ENCODE measurements at places on chromosomes 2 and 18.
A peak's percentile ranks its signal among the peaks of the same experiment; 100 is the strongest.

GRCh38 chr2:235769046-235769445 is 275.2 kb downstream of the AGAP1 start:
- DNase-seq = no peak

DNA sequence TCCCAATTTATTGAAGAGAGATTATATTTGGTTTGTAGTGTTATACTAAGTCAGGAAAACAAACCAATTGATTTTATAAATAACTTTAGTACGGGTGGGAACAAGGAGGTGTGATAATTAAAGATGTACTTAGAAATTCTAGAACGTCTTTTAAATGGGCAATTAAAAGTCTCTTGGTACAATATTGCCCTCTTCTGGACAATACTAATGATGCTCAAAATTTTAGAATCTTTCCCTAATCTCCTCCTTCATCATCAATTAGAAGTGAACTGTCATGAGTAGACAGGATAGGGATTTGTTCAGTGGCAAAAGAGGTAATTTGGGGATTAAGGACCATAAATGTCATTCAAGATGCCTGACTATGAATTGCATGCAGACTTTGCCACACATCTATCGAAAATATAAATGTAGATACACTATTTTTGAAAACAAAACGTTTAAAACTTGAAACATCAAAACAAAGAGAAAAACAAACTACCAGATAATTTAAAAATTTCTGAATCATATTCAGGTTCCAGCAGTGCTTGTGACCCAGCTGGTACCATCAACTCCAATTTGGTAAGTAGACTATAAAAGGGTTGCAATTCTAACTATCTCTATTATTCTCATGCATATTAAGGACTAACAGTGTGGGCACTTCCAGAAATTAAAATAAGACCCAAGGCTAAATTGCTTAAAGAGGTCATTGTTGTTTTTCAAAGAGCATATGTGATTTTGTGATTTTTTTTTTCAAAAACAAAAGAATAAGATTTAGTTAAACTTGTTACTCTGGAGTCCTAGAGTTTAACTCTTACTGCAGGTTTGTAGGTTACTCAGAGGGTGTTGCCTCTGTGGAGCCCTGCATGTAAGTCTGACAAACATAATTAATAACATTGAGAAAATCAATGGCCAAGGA is 123.5 kb downstream of the LAMA3 start:
- peak; percentile 24 for DNase-seq

DNA sequence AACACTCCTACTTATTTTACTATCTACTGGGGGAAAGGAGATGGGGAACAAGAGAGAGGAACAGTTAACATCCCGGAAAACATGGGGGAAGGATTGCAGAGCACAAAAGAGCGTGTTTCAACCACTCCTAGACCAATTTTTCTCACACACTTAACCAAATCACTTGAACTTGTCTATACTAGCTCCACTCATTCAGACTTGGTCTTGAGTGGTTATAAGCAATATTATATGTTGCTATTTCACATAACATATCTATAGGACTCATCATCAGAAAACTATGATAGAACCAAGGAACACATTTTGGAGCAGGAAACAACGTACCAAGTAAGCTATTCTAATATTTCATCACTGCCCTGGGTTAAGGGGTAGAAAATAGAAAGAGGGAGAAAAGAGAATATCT is 31.5 kb downstream of the SLC25A12 start:
- DNase-seq = no peak

- no peak for DNase-seq
These were observed 28.0 kb downstream of the AGAP1 start for GRCh38 chr2:235521844-235522243.

DNA sequence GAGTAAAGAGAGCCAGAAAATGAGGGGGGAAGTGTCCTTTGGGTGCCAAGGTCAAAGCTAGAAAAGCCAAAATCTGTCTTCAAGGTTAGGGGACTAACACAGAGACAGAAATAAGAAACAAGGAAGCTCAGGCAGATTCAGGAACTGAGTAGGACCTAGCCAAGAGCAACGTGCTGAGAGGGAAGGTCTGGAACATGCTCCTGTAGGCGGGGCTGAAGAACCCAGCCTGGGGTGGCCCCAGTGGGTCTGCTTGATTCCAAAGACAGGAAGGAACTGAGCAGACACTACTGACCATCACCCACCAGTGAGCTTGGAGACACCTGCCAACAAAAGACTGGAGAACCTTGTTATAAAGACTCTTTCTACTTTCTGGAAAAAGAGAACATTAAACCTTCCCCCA is 105.1 kb downstream of the SP3 start:
- no peak for DNase-seq

- no peak for DNase-seq
These were observed 552.8 kb upstream of the SLC8A1 start for GRCh38 chr2:41004700-41005099.

DNA sequence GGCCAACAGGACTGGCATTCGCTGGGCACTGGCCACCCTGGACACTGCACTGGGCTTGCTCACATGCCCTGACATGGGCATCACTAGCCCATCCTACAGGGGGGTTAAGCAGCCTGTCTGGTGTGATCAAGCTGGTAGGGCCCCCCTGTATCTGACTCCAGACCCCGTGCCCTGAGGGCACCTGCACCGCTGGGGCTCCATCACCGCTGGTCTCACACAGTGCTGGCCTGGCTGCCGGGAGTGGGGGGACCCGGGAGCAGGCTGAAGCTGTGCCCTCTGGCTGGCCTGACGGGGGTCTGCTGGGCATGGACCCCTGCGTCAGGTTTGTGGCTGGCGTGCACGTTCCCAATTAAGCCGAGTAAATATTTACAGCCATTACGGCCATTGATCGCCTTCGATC is 32.3 kb downstream of the KCNIP3 start:
- DNase-seq = no peak

DNA sequence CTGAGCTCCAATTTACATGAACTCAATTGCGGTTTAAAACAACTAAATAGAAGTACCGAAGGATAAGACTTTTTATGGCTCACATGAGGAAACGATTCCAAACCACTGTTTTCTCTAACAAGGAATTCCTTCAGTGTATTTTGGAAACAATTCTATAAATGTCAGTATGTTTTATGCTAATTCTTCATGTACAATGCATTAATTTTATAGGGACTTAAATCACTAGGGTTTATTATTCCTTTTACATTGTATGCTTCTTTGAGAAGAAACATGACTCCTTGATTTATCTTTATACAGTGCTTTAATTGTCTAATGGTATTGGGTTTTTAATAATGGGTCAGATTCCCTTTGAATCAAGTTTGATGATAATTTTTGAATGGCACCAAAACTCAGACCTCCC is 566.8 kb downstream of the EPHA4 start:
- DNase-seq = no peak

- no peak for DNase-seq
These were observed 46.3 kb upstream of the SEMA4C start for GRCh38 chr2:96916156-96916630.

DNA sequence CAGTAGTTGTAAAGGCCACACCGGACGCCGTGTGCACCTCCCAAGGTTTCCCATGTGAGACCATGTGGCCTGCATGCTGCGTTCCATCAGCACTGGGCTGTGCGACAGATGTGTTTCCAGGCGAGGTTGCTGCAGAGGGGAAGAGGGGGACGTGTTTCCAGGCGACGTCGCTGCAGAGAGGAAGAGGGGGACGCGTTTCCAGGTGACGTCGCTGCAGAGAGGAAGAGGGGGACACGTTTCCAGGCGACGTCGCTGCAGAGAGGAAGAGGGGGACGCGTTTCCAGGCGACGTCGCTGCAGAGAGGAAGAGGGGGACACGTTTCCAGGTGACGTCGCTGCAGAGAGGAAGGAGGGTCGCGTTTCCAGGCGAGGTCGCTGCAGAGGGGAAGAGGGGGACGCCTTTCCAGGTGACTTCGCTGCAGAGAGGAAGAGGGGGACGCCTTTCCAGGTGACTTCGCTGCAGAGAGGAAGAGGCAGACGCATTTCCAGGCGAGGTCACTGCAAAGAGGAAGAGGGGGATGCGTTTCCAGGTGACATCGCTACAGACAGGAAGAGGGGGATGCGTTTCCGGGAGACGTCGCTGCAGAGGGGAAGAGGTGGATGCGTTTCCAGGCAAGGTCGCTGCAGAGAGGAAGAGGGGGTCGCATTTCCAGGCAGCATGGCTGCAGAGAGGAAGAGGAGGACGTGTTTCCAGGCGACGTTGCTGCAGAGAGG is 24.5 kb downstream of the NFATC1 start:
- DNase-seq = no peak

DNA sequence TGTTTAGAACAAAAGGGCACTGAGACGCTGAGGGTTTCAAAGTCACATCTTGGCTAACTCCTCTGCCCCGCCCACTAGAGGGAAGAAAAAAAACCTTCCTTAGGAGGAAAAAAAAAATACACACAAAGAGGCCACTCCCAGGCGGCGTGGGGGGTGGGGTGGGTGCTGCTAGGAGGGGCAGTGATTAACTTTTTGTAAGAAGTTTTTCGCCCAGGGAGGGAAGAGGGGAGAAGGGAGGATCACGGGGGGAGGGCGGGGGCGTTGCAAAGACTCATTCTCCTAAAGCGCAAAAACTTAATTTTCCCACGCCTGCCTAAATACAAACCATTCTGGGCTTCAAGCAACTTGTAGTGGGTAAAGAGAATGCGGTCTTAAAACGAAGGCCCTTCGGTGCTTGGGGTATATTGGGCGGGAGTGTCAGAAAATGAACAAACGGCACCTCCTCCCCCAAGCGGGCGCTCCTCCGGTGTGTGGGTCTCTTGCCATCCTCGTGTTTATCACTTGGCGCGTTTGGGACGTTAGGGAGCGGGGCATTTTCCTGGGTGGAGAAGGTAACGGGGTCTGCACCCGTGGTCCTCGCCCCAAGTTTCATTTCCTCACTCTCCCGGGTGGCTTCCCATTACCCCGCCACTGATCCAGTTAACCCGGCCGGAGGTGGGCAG is 1.7 kb downstream of the CXCR4 start:
- DNase-seq = no peak

DNA sequence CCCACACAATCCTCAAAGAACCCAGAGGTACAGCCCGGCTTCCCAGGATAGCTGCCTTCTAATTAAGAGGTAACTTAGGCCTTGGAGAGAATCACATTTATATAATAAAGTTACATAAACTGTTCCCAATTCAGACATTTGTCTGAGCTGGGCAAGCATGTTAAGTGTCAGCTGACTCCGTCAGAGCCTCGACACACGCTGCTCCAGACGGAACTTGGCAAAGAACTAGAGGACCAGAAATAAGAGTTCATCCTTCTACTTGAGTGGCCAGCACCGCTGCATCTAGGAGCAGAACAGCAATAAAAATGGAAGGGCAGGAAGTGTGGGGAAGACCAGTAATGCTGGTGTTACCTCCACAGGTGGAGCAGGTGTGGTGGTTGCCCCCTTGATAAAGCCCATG is 80.5 kb downstream of the MYO5B start:
- no peak for DNase-seq

GRCh38 chr2:203396667-203397066 is 68.5 kb downstream of the ABI2 start:
- DNase-seq = no peak

- DNase-seq = peak; percentile 47
These were observed 29.6 kb downstream of the DOK1 start for GRCh38 chr2:74584088-74584645.

DNA sequence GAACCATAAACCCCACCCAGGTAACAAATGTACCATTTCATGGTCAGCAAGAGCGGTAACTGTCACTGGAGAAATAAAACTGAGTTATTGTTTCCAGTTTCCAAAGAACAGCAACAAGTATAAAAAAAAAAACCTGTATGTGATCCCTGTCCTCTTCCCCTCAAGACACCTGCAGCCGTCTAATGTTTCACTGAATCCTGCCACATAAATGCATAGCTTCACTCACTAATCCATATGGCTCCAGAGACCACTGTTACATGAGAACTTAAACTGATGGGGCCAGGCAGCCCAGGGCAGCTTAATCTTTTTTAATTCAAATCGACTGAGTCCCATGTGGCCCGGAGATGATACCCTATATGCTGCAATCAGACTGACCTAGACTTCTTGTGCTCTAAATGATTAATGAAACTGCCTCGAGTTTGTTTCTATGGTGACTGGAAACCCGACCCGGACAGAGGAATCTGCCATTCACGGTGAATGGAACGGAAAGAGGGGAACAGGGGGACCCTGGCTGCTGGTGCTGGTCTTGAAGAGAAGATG is 60.9 kb upstream of the SIX2 start:
- DNase-seq = peak; percentile 2

GRCh38 chr18:79401494-79402208 is 5.9 kb downstream of the NFATC1 start:
- DNase-seq = no peak

DNA sequence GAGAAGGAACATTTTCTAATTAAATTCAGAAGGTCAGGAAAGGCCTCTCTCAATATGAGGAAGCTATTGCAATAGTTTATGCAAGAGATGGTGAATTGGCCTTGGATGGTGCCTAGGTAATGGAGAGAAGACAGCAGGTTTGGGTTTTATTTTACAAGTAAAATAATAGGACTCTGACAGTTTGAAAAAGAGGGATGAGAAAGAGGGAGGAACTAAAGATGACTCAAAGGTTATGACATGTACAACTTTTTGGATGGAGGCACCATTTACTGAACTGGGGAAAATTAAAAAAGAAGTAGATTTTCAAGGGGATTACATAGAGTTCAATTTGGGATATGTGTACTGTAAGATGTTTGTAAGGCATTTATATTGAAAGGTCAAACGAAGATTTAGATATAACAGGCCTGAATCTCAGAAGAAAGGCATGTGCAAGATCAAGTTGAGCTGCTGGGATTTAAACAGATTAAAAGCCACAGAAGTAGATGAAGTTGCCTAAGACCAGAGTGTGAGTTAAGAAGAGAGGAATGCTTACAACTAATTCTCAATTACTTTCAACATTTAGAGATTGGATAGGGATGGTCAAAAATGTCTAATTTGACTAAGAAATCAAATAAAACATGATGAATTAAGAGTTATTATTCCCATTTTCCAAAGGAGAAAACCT is 12.3 kb upstream of the ASNSD1 start:
- DNase-seq = no peak

DNA sequence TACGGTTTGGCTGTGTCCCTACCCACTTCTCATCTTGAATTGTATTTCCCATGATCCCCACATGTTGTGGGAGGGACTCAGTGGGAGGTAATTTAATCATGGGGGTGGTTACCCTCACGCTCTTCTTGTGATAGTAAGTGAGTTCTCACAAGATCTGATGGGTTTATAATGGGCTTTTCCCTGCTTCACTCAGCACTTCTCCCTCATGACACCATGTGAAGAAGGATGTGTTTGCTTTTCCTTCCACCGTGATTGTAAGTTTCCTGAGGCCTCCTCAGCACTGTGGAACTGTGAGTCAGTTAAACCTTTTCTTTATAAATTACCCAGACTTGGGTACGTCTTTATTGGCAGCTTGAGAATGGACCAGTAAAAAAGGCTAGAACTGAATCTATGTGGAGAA is 750.0 kb upstream of the ID2 start:
- no peak for DNase-seq

DNA sequence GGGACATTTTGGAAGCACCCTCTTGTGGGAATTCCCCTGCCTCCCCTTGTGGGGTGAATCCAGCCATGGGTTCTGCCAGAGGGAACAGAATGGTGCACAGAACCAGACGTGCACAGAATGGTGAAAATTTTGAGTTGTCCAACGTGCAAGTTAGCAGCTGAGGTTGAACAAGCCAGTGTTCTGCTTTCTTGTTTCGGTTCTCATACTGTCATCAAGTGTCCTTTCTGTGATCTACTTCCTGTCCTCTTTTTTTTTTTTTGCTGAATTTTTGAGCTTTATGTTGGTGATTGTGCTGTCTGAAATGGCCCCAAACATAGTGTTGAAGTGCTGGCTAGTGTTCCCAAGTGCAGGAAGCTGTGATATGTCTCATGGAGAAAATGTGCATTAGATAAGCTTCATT is 21.5 kb upstream of the REEP1 start:
- no peak for DNase-seq

- DNase-seq = no peak
These were observed 237.3 kb downstream of the CALCRL start for GRCh38 chr2:187210726-187211125.

- no peak for DNase-seq
These were observed 35.1 kb downstream of the EVA1A start for GRCh38 chr2:75525434-75526310.

Data from fibroblast of upper back skin (primary cell).